Gastroesophageal sphincter (tissue), 4 donors: ENCODE measurements at places on chromosomes 16 and 17. TPM values are rescaled to one million over a fixed set of nuclear protein-coding genes. Genes with fewer than 3 reads are reported as not detected.

SPATA32 gene
- not detected for total RNA-seq

LITAF gene
- total RNA-seq, result 31.6 TPM

PTX4 gene
- not detected for total RNA-seq

SERPINF2 gene
- total RNA-seq, result 2.0 TPM

CIITA gene
- total RNA-seq, result 9.7 TPM

CPNE2 gene
- total RNA-seq, result 37.5 TPM

ASB16 gene
- 5.5 TPM for total RNA-seq

KLHL10 gene
- 2.2 TPM for total RNA-seq

DNA sequence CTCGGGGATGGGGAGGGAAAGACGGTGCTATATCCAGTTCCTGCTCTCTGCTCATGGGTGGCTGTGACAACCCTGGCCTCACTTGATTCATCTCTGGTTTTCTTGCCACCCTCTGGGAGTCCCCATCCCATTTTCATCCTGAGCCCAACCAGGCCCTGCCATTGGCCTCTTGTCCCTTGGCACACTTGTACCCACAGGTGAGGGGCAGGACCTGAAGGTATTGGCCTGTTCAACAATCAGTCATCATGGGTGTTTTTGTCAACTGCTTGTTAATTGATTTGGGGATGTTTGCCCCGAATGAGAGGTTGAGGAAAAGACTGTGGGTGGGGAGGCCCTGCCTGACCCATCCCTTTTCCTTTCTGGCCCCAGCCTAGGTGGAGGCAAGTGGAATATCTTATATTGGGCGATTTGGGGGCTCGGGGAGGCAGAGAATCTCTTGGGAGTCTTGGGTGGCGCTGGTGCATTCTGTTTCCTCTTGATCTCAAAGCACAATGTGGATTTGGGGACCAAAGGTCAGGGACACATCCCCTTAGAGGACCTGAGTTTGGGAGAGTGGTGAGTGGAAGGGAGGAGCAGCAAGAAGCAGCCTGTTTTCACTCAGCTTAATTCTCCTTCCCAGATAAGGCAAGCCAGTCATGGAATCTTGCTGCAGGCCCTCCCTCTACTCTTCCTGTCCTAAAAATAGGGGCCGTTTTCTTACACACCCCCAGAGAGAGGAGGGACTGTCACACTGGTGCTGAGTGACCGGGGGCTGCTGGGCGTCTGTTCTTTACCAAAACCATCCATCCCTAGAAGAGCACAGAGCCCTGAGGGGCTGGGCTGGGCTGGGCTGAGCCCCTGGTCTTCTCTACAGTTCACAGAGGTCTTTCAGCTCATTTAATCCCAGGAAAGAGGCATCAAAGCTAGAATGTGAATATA lies 4.8 kb upstream of the LASP1NB start:
- H3K27ac ChIP-seq, result peak overlapping the region; percentile 1
- H3K27me3 ChIP-seq, result no peaks in the 10 kb centered on the region
- ATAC-seq, result no peak
- peaks cover 77% of the 10 kb centered on the region for H3K4me1 ChIP-seq
- H3K36me3 ChIP-seq, result no peaks in the 10 kb centered on the region
- no peak overlapping the region for H3K4me3 ChIP-seq

DNA sequence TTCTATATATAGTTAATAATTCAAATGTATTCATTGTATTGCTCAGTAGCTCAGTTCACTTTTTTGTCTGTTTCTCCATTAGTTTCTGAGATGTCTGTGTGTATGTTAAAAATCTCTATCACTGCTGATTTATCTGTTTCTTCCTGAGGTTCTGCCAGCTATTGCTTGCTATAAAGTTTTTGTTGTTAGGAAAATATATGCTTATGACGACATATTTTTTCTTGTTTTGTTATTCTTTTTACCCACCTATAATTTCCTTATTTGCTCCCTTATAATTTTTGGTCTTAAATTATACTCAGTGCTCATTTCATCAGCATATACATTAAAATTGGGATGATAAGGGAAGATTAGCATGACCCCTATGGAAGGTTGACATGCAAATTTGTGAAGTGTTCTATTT lies 200.6 kb downstream of the GSG1L start:
- ATAC-seq, result no peak
- no peak overlapping the region for H3K4me3 ChIP-seq
- H3K27me3 ChIP-seq, result no peaks in the 10 kb centered on the region
- no peaks in the 10 kb centered on the region for H3K4me1 ChIP-seq

DNA sequence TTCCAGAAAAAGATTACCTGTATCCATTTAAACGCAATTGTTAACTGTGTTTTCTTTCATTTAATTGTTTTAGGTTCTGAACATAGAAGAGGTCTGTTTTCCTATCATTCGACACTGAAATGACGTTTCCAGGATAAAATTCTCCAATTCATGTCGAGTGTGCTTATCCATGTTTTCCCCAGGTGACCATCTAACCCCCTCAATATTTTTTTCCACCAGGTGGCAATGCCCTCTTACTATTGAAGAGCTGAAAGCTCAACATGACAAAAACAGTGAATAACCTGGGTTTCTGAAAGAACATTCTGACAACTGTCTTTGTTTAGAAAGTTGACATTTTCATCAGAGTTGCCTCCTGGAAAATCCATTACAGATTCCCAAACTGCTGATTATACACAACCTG lies 948.7 kb downstream of the KCNJ2 start:
- ATAC-seq, result no peak
- no peak overlapping the region for H3K27ac ChIP-seq
- H3K4me1 ChIP-seq, result no peaks in the 10 kb centered on the region

- no peak overlapping the region for H3K27ac ChIP-seq
- peaks cover 23% of the 10 kb centered on the region for H3K4me1 ChIP-seq
- no peak for ATAC-seq
Observed at GRCh38 chr16:70475054-70475871, 20.9 kb downstream of the FCSK start.

DNA sequence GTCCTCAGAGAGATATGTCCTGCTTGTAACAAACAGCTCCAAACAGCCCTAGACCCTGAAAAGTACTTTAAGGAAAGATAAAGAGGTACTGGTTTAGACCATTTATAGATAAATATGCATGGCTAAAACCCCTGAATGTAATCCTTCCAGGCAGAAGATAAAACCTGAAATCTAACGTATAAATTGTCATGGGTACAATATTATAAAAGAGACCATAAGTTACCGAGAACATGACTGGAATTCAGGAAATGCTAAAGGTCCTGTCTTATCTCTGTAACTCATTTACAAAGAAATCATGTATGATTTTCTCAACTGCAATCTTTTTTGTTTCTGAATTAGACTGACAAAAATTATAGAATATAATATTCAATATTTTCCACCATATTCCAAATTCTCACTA lies 9.2 kb upstream of the KANSL1 start:
- H3K36me3 ChIP-seq, result no peaks in the 10 kb centered on the region
- no peaks in the 10 kb centered on the region for H3K4me1 ChIP-seq
- no peaks in the 10 kb centered on the region for H3K27me3 ChIP-seq
- H3K27ac ChIP-seq, result no peak overlapping the region
- no peak for ATAC-seq
- no peak overlapping the region for H3K4me3 ChIP-seq

GRCh38 chr16:84462296-84463210 lies 41.9 kb downstream of the MEAK7 start:
- H3K27me3 ChIP-seq, result no peaks in the 10 kb centered on the region
- ATAC-seq, result no peak
- no peak overlapping the region for H3K4me3 ChIP-seq
- H3K36me3 ChIP-seq, result no peaks in the 10 kb centered on the region

DNA sequence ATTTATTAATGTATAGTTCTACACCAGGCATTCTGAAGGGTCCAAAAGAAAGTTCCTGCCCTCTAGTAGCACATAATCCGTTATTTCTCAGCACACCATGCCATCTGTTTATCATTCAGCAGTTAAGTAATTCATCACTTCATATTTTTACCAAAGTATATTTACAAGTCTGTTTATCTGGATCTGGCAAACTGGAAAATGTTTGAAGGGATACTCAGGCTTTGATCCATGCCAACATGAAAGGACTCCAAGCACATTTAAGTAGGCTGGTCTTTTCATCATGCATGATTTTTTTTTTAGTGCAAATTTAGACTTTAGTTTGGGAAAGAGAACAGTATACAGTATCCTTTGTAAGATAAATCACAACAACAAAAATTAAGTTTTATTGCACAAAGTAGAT lies 4.1 kb upstream of the VPS4A start:
- H3K4me1 ChIP-seq, result peaks cover 4% of the 10 kb centered on the region
- no peak for ATAC-seq
- no peak overlapping the region for H3K4me3 ChIP-seq
- H3K36me3 ChIP-seq, result peaks cover 2% of the 10 kb centered on the region

GRCh38 chr16:47029724-47030123 lies 56.2 kb upstream of the DNAJA2 start:
- no peaks in the 10 kb centered on the region for H3K4me1 ChIP-seq
- H3K36me3 ChIP-seq, result no peaks in the 10 kb centered on the region
- no peak overlapping the region for H3K27ac ChIP-seq
- H3K27me3 ChIP-seq, result no peaks in the 10 kb centered on the region
- ATAC-seq, result no peak

- H3K4me3 ChIP-seq, result no peak overlapping the region
- H3K36me3 ChIP-seq, result no peaks in the 10 kb centered on the region
- ATAC-seq, result no peak
Observed at GRCh38 chr17:41452281-41452680, 11.5 kb upstream of the KRT38 start.

- H3K4me1 ChIP-seq, result no peaks in the 10 kb centered on the region
- H3K27me3 ChIP-seq, result no peaks in the 10 kb centered on the region
- H3K27ac ChIP-seq, result no peak overlapping the region
- no peak for ATAC-seq
- H3K36me3 ChIP-seq, result no peaks in the 10 kb centered on the region
Observed at GRCh38 chr17:71251276-71251675, 869.5 kb upstream of the SOX9 start.

- H3K27me3 ChIP-seq, result no peaks in the 10 kb centered on the region
- H3K4me1 ChIP-seq, result peaks cover 11% of the 10 kb centered on the region
- no peaks in the 10 kb centered on the region for H3K36me3 ChIP-seq
- ATAC-seq, result peak; percentile 96
- peak overlapping the region; percentile 18 for H3K4me3 ChIP-seq
Observed at GRCh38 chr17:40499551-40500189, 1.8 kb downstream of the TNS4 start.
